ENCODE measurements at places on chromosomes 6 and 20. TPM values are rescaled to one million over a fixed set of nuclear protein-coding genes. Genes with fewer than 3 reads are reported as not detected.

Gene TSPO2
- not detected for total RNA-seq

Gene ANKRD66
- total RNA-seq: not detected

- DNase-seq: no peak
- H3K27ac ChIP-seq: no peak overlapping the region
- no peaks in the 10 kb centered on the region for H3K4me1 ChIP-seq
- no peaks in the 10 kb centered on the region for H3K36me3 ChIP-seq
- H3K27me3 ChIP-seq: peaks cover 9% of the 10 kb centered on the region
Measured at GRCh38 chr6:70125602-70126001, 177.3 kb downstream of the COL9A1 start.

GRCh38 chr20:62686869-62687830 is 21.5 kb upstream of the NTSR1 start:
- H3K4me3 ChIP-seq: no peak overlapping the region
- peaks cover 5% of the 10 kb centered on the region for H3K4me1 ChIP-seq
- no peak overlapping the region for H3K27ac ChIP-seq
- no peaks in the 10 kb centered on the region for H3K36me3 ChIP-seq
- no peaks in the 10 kb centered on the region for H3K27me3 ChIP-seq
- peak; percentile 75 for DNase-seq

DNA sequence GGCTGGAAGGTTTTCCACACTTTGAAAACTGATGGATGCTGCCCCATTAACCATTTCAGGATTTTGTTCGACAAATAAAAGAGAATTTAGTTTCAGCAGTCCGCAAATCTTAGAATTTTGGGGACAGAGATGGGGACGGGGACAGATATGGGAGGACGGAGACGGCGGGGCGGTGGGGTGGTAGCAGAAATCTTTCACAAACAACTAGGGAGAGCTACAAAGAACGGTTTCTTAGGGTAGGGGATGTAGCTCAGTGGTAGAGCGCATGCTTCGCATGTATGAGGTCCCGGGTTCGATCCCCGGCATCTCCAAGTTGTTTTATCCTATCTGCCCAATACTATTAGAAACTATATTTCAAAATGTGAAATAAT is 15.1 kb downstream of the HMGN4 start:
- H3K27me3 ChIP-seq: no peaks in the 10 kb centered on the region
- peaks cover 21% of the 10 kb centered on the region for H3K4me1 ChIP-seq
- no peak overlapping the region for H3K27ac ChIP-seq
- no peak overlapping the region for H3K4me3 ChIP-seq
- H3K36me3 ChIP-seq: peaks cover 7% of the 10 kb centered on the region

- no peak overlapping the region for H3K4me3 ChIP-seq
- peak; percentile 29 for DNase-seq
- no peaks in the 10 kb centered on the region for H3K36me3 ChIP-seq
- H3K27ac ChIP-seq: no peak overlapping the region
- peaks cover 13% of the 10 kb centered on the region for H3K4me1 ChIP-seq
Measured at GRCh38 chr6:43386492-43386891, 17.0 kb upstream of the ZNF318 start.

Data from MCF 10A (cell line).